ENCODE measurements at places on chromosomes 2 and 18.

GRCh38 chr2:112821142-112821541 lies 15.4 kb downstream of the IL1B start:
- no peak for DNase-seq

DNA sequence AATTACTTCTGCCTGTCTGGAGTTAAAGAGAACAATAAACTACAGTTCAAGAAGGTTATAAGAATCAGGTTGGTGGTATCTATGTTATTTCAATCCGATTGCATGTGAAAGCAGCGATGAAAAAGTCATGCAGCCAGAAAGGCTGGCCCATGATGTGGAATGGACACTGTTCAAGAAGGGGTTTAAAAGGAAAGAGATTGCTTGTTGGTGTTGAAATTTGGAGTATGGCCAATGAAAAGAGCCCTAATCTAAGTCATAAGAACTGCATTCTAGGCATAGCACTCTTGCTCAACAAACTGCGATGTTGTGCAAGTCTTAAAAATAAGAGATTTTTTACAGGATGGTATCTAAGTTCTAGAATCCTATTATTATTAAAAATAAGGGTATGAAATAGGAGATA lies 61.3 kb downstream of the EFEMP1 start:
- DNase-seq, result peak; percentile 93

DNA sequence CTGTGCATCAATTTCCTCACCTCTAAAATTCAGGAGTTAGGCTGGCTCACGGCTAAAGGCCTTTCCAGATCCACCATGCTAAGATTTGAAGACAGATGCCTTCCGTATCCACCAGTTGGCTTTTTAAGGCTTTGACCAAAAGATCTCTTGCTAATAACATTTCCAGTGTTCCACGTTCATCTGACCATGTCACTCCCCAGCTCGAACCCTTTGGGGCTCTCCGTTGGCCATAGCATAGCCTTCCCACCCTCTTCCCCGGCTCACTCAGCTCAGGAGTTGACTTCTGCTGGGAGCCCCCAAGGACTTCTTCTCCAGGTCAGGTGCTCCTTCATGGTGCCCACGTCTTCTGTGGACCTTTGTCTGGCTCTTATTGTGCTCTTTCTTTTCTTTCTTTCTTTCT lies 53.3 kb downstream of the MYCN start:
- DNase-seq, result no peak

DNA sequence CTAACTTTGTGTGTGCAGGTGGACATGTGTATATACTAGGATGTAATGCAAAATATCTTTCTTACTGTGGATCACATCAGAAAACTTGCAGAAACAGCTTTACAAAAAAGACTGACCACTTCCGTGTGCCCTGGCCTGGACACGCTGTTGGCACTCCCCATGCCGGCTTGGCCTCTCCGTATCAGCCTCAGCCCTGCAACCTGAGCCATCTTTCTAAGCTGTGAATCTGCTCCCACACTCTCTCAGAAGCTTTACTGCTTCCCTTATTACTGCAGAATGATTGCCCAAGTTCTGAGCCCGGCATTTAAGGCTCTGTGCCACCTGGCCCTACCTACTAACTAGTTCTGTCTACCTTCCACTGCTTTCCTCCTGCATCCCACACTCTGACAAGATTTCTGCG lies 37.8 kb downstream of the MYO7B start:
- no peak for DNase-seq

DNA sequence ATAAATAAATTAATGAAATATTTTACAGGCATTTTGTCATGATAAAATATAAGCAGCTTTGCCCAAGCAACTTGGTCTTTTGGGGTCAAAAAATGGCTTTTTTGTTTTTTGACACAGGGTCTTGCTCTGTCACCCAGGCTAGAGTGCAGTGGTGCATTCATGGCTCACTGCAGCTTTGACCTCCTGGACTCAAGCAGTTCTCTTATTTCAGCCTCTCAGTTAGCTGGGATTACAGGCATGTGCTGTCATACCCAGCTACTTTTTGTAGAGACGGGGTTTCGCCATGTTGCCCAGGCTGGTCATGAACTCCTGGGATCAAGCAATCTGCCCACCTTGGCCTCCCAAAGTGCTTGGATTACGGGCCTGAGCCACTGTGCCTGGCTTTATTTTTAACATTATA lies 51.0 kb downstream of the ABI2 start:
- no peak for DNase-seq

GRCh38 chr2:128803222-128803621 lies 484.6 kb upstream of the HS6ST1 start:
- DNase-seq, result no peak

GRCh38 chr2:154855138-154855537 lies 156.6 kb downstream of the KCNJ3 start:
- DNase-seq, result no peak

DNA sequence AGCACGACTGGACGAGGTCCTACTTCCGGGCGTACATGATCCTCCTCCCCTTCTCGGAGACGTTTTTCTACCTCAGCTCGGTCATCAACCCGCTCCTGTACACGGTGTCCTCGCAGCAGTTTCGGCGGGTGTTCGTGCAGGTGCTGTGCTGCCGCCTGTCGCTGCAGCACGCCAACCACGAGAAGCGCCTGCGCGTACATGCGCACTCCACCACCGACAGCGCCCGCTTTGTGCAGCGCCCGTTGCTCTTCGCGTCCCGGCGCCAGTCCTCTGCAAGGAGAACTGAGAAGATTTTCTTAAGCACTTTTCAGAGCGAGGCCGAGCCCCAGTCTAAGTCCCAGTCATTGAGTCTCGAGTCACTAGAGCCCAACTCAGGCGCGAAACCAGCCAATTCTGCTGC lies 24.8 kb downstream of the LYPD1 start:
- no peak for DNase-seq

- peak; percentile 40 for DNase-seq
Observed at GRCh38 chr2:172283476-172283875, 143.9 kb upstream of the ITGA6 start.

DNA sequence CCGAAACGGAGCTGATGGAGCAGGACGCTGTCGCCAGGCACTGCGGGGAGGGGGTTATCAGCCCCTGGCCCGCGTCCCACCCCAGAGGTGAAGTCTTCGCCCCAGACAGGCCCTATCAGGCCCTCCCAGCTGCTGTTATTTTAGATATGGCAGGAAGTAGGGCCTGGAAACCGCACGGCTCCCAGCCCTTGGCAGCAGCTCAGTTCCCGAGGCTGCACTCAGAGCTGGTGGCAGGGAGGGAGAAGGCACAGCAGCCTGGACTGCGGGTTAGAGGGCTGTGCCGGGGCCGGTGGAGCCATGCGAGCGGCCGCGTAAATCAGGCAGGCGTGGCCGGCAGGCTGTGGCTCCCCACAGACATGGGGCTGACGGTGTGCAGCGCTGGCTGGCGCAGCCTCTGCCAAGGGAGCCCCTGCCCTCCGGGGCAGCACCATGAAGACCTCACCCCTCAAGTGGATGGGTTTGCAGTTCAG lies 111.4 kb downstream of the NFATC1 start:
- DNase-seq, result peak; percentile 79

DNA sequence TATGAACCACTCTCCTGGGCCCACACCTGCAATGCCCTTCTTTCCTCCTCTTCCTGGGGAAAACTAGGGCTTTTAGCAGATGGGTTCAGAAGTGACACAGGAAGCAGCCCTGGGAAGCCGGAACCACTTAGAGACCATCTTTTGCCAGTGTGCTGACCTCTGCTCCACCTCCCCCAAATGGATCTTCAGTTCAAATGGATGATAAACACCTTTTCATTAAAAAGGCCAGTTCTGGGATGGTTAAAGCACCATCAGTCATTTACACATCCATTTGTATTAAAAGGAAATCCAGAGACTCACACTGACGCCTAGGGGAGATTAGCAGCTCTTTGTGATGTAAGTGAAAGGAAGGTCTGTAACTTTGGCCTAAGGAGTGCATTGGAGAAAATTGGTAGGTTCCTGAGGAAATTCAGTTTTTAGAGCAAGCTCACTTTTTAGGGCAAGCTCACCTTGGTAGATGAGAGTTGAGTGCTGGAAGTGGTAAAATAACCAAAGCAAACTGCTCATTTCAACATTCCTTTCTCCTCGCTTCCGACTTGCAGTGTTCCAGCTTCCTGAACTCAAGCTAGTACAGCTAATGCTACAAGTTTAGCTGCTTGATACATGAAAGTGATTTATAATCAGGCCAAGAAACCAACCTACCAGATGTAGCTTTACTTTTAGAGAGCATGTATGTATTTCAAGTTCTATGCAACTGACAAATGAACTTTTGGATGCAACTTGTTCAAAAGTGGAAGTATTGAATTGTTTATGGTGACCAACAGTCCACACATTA lies 47.7 kb downstream of the ACTR2 start:
- no peak for DNase-seq

GRCh38 chr18:50193796-50194630 lies 934 bp downstream of the MYO5B start:
- DNase-seq, result no peak

- DNase-seq, result no peak
Observed at GRCh38 chr2:168567836-168568235, 111.8 kb downstream of the CERS6 start.

DNA sequence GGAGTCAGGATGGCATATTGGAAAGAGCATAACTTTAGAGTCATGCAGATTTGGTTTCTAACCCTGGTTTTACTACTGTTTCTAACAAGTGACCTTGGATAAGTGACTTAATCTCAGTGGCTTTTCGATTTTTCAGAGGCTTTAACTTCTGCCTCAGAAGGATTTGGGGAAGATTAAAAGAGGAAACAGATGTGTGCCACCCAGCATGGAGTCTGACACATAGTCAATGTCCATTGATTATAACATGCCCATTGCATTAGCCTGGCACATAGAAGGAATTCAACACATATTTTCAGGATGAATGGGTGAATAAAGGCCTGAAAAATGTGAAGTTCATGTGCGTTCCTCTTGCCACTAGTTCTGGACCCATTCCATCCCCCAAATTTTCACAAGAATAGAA lies 438.2 kb downstream of the EPHA4 start:
- peak; percentile 52 for DNase-seq

DNA sequence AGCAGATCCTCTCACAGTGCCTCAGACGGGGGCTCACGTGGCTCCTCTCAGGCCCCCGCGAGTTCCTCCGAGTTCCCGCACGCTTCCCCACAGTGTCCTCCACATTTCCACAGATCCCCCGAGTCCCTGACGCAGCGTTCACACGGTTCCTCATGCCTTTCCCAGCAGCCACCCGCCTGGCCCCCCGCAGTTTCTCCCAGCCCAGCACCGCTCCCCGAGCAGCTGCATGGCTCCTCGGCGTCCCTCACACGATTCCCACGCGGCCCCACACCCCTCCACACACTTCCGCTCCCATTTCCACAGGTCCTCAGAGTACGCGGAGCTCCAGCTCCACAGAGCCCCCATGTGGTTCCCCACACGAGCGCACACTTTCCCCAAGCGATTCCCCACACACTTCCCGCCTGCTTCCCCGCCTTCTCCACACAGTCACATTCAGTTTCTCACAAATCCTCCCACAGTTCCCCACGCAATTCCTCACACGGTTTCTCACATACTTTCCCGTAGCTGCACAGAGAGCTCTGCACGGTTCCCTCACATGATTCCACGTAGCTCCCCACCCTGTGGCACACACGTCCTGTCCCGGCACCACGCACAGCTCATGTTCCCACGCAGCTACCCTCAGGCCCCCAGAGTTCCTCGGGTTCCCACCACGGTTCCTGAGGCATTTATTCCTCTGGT lies 39.9 kb downstream of the KIF1A start:
- peak; percentile 34 for DNase-seq

- DNase-seq, result peak; percentile 79
Observed at GRCh38 chr2:157468931-157469708, 25.2 kb upstream of the CYTIP start.

- no peak for DNase-seq
Observed at GRCh38 chr2:30974554-30974953, 163.7 kb downstream of the GALNT14 start.

DNA sequence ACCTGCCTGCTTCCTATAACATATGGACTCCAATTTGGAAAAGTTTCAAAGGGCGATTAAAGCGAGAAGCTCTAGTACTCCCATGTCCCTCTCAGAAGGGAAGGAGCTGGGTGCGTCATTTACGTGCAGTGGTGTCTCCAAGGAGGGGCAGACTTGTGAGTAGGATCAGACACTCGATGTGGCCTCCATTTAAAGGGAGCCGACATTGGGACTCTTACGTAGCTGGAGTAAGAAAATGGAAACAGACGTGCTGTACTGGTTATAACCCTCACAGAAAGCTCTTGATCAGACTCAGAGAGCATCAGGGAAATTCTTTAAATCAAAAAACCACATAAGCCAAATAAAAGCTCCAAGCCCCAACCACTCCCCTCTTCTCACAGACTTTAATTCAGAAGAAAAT lies 198.5 kb downstream of the KLHL29 start:
- DNase-seq, result no peak

DNA sequence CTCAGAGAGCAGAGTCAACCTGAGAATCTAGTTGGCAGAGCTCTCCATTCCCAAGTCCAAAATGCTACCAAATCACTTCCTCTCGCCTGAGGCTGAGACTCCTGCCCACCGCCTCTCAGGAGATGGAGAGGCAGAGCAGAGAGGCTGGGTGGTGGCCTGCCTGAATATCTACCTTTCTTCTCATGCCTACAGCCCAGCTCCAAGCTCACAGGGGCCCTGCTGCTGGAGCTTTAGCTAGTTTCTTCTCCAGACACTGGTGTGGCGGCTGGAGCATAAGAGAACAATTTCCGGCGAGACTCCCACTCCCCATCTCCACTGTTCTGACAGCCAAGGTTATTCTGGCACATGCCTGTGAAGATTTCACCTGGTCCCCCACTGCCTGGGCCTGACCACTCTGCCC lies 8.1 kb upstream of the CYP26B1 start:
- DNase-seq, result no peak

DNA sequence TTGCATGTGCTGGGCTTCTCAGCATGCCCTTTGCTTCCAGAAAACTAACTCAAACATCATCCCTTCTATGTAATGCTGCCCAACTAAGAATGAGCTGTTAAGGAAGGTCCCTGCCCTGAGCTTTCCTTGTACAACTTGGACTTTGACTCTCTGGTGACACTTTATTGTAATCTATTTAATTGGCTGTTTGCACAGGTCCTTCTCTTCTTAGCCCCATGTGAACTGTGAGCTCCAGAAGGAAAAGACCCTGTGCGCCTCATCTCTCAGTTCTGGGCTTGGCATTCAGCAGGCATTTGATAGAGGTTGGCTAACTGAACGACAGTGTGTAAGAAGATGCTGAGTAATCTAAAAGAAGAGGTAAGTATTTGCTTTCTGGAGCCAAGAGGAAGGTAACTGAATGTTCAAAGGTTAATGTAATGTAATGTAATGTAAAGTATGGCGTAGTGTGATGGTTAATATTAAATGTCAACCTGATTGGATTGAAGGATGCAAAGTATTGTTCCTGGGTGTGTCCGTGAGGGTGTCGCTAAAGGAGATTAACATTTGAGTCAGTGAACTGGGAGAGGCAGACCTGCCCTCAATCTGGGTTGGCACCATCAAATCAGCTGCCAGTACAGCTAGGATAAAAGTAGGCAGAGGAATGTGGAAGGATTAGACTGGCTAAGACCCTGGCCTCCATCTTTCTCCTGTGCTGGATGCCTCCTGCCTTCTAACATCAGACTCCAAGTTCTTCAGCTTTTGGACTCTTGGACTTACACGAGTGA lies 60.8 kb upstream of the CCDC195 start:
- DNase-seq, result no peak

- DNase-seq, result peak; percentile 84
Observed at GRCh38 chr18:27713738-27714095, 463.2 kb downstream of the CDH2 start.

All from GM23248 (cell line).